ENCODE measurements at places on chromosomes 7 and 10. TPM values are rescaled to one million over a fixed set of nuclear protein-coding genes. Genes with fewer than 3 reads are reported as not detected.
A peak's percentile ranks its signal among the peaks of the same experiment; 100 is the strongest.

The EPDR1 gene
- 18.7 TPM for total RNA-seq

The WIPF3 gene
- not detected for total RNA-seq

The TEX47 gene
- not detected for total RNA-seq

The AQP1 gene
- not detected for total RNA-seq

- no peak for DNase-seq
These were observed 174.2 kb downstream of the PTN start for GRCh38 chr7:137169282-137169698.

DNA sequence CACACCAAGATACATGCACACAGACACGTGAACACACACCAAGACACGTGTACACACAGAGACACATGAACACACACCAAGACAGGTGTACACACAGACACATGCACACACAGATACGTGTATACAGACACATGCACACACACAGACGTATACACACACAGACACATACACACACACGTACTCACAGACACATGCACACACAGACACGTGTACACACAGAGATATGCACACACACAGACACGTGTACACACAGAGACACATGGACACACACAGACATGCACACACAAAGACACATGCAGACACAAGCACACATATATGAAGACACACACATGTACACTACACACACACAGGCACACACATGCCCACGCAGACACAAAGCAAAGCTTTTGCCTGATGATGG, 134.6 kb downstream of the TCERG1L start:
- DNase-seq, result no peak

DNA sequence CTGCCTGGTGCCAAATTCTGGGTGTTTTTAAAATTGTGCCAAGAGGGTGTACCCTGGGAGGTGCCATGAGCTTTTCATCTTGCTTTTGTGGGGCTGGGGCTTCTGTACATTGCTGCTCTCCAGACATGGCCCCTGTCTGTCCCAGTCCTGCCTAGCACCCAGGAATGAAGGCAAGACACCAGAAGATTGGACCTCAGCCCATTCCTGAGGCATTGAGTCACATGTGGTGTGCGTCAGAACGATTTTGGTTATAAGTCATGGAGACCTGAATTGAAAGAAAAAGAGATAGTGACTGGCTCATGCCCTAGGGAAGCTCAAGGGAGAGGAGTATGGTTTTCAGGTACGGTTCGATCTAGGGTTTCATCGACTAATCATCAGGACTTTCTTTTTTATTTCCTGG, 493.2 kb downstream of the TYW1 start:
- no peak for DNase-seq

DNA sequence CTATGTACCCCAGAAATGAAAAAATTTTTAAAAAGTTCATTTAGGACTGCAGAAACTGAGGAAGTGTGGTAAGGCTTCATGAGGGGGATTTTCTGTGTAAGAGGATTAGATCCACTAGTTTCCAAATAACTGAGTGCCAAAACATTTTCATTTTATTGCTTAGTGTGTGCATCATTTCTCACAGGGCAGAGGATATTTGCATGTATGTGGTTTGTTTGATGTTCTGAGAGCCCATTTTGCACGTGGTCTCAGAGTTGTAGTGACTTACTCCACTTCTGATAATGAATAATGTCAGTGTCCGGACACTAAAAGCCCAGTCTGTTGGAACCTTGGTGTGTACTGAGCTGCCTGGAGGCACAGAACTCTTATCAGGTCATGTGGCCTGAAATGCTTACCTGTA, 299.9 kb downstream of the AUTS2 start:
- no peak for DNase-seq

DNA sequence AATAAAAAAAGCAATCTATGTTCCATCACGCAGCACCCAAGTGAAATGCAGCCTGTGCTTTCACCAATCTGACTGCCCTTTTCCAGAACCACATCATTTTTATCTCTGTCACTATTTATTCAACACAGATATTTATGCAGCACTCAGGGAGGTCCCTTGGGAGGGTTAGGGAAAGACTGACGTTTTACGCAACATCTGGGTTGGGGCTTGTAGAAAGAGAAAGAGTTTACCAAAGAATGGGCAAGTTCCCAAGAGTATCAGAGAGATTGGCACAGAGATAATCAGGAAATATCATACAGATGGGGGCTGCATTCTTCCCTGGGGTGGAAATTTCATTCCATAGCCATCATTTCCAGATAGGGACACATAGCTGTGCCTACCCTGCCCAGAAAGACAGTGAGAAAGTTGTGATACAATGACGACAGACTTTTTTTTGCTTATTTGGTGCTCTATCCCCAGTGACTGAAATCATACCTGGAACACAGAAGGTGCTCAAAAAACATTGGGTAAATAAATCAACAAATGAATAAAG, 474.2 kb downstream of the CALN1 start:
- no peak for DNase-seq

DNA sequence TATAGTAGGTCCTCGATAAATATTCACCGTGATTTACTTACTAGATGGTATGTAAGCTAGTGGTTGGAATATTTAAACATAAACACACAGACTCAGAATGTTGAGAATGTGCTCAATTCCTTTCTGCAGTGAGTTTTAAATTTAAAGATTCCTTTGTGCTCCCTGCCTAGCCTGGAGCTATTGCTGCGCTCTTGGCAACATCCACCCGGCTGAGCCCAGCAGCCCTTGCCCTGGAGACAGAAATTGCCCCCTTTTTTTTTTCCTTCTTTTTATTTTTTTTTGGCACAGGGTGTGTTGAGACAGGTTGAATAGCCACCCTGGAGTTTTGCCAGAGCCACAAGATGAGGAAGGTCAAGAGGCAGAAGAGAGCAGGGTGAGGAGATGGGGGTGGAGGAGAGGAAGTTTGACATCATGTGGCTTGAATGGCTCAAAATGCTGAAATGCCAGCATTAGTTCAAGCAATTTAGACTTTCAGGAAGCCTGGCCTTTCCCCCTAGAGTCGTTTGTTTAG, 180.8 kb downstream of the PRKCQ start:
- peak; percentile 2 for DNase-seq
